ENCODE measurements at places on chromosomes 2 and 18. TPM values are rescaled to one million over a fixed set of nuclear protein-coding genes. Genes with fewer than 3 reads are reported as not detected.

Gene CPLX4
- not detected for total RNA-seq

Gene DNER
- not detected for total RNA-seq

Gene ABCB11
- not detected for total RNA-seq

Gene COL4A3
- 1.3 TPM for total RNA-seq

Gene HYCC2
- total RNA-seq = 6.2 TPM
